Stomach (tissue), 19 donors: ENCODE measurements at places on chromosomes 7 and 10. TPM values are rescaled to one million over a fixed set of nuclear protein-coding genes. Genes with fewer than 3 reads are reported as not detected.

DNA sequence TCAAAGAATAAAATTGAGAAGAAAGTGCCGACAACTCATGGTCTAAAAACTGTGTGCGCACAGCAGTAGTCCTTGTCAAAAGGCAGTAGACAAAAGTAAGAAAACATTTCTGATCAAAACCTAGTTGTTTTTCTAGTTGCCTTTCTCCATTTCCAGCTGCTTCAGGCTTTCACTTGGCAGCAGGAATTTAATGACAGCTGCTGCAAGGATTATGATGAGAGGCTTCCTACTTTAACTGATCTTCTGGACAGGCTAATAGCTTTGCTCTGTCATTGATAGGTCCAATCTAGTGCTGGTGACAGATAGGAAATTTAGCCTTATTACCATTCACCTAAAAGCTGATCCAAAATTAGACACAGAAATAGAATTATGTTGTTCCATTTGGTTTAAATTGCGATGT is 110.7 kb upstream of the SEMA3C start:
- no peak for DNase-seq

DNA sequence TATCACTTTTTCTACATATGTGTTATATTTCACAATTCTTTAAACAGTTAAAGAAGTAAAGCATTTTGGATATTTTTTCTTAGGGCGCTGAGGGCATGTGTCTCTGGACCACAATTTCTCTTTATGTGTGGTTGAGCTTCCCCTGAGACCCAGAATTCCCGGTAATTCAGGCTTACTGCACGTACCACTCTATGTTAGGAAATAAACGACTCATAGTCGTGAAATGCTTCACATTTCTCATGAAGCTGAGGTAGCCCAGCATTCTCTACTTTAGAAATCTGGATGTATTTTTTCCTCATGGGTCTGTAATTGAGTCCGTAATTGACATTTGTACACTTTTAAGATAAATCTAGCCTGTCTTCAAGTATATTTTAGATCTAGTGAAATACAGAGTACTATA is 170.6 kb downstream of the FZD1 start:
- DNase-seq = no peak

DNA sequence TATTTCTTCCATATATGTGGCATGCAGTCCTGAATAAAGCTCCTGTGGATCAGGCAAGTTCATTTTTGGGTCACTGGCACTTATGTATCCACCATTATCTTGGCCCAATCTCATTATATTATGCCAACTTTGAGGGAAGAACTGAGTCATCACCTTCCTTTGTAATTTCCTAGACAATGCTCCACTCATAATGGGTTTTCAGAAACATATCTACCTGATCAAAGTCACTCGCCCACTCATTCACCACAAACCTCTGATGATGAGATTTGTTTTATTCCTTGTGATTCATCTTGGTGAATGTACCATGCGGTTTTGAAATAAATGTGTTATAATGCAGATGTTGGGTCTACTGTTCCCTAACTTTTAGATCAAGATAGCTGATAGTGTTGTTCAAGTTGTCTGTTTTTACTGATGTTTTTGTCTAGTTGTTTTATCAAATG is 525.8 kb downstream of the KIF20B start:
- DNase-seq = no peak

GRCh38 chr7:48502021-48502420 is 330.8 kb downstream of the ABCA13 start:
- DNase-seq = no peak

GNA12 gene
- total RNA-seq = 18.0 TPM

GRCh38 chr7:112715525-112715924 is 74.7 kb downstream of the TMEM168 start:
- no peak for DNase-seq

DEPP1 gene
- 72.9 TPM for total RNA-seq

FGL2 gene
- 179 TPM for total RNA-seq

DNA sequence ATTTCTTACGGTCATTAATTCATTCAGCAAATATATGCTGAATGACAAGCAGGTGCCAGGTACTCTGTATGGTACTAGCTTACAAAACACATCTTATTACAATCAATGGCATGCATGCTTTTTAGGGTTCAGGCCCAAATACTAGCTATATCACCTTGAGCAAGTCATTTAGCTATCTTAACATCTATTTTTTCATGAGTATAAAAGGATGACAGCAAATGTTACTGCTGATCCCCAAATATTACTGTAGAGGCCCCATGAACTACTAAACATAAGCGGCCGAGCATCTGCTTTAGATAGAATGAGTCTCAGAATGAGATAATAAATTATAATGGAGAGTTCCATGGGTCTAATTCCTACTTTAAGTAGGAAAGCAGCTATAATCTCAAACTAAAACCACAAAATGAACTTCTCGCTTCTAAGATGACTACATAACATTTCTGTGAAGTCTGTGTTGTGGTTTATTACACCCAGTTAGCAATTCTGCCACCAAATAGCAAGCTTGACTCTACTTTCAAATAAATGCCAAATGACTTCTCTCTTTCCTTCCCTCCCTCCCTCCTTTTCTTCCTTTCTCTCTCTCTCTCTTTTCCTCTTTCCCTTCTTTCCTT is 113.7 kb upstream of the LRRN3 start:
- no peak for DNase-seq

GRCh38 chr10:1410469-1411395 is 326.6 kb downstream of the ADARB2 start:
- no peak for DNase-seq

DNA sequence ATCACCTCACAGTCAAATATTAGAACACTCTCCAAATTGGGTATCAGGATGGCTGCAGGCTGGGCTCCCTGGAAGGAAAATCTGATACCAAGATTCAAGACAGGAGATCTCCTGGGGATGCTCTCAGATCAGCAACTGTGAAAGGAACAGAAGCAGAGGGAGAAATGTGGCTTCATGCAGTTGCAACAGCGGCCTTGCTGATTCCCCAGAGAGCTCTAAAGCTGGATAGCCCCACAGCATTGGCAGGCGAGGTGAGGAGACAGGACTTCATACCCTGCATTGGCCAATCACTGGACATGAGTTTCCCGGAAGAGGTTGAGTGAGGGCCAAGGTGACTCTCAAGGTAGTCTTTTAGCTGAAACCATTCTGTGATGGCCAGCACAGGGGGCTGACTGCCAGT is 190.6 kb downstream of the PTPN20 start:
- no peak for DNase-seq

GRCh38 chr10:6580279-6581029 is 378 bp upstream of the PRKCQ start:
- DNase-seq = peak; percentile 77

SPDYE2B gene
- not detected for total RNA-seq

DNA sequence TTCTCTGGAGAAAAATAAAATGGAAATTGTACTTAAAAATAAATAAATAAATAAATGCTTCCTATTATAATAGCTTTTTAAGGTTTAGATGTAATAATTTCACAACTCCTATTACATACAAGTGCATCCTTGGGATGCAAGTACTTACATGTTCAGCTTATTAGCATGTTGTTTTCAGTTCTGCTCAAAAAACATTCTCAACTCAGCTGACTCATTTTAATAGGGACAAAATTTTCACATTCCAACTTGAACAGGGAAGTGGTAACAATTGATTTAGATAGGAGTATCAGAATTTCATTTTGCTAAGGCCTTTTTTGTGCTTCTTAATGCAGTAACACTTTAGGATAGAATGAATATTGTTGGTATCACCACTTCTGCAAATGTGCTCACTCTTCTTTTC is 16.7 kb upstream of the PAPSS2 start:
- DNase-seq = no peak

GRCh38 chr7:85186083-85186520 is 754 bp downstream of the SEMA3D start:
- DNase-seq = peak; percentile 26

- DNase-seq = no peak
Measured at GRCh38 chr10:117137911-117138642, at the start of gene VAX1. Gene VAX1, minus strand, starts transcription at chr10:117138270. Its CDS starts 214 bp downstream, at chr10:117138056.

DNA sequence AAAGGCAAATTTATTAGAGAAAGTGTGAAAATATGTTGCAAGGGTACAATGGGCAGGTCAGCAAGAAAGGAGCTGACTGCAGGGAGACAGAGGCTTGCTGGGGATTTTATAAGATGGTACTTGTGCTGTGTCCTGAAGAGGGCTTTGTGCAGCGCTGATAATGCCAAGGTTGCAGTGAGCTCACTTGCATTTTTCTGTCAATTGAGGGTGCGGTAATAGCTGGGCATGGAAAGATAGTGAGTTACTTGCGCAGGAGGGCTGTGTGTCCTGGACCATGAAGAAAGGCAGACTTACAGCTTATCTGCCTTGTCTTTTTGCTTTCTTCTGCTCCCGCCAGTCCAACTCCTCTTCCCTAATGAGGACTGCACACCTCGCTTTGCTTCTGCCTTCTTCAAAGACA is 12.5 kb downstream of the CDC123 start:
- DNase-seq = no peak

LRGUK gene
- total RNA-seq = 1.5 TPM

DNA sequence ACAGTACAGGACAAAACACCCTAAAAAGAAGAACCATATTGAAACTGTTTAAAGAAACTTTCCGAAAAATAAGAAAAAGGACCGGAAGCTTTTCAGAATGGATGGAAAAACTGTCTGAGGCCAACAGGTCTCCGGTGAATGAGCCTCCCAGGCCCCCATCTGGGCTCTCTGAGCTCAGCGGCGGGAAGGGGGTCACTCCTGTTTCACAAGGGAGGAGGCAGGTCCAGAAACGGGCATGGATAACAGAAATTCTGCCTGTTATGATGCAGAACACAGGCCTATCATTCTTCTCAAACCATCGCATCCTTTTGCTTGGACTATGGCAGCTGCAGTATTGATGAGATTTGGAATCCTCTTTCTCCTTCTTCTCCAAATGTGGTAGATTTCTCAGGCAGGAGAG is 58.9 kb upstream of the SHH start:
- no peak for DNase-seq

- DNase-seq = peak; percentile 90
Measured at GRCh38 chr7:36312064-36312914, 77.4 kb upstream of the ANLN start.

ZNF804B gene
- total RNA-seq = not detected

OR9A2 gene
- not detected for total RNA-seq

DNA sequence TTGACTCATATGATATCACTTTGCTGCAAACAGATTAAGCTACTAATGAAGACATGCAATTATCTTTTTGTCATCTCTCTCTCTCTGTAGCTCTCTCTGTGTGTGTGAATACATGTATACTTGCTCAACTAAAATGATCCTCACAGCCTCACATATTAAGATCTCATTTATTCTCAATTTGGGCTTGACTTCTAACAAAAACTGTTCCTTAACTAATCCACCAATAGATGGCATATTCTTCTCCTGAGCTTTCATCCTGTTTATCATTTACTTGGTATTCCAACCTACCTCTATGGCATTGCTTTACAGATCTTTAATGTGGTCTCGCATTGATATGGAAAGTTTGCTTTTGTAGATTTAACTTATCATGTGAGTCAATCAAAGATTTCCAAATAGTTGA is 540.4 kb downstream of the CNTNAP2 start:
- DNase-seq = no peak

DNA sequence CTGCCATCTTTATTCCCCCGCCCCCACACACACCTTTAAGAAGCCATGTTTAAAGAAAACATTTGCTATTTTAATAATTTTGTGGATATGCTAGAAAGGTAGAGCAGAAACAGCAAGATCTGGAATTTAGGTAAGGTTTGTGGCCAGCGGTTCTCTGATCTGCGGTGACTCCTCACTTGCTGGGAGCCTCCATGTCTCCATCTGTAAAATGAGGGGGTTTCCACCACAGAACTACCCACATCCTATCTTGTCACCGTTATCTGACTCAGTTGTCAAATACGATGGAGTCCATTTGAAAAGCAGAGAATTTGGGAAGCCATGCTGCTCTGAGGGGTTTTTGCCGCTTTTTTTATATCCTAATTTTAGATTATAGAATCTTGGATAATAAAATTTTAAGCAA is 23.3 kb downstream of the MACC1 start:
- DNase-seq = no peak

LIPJ gene
- total RNA-seq = not detected

DNA sequence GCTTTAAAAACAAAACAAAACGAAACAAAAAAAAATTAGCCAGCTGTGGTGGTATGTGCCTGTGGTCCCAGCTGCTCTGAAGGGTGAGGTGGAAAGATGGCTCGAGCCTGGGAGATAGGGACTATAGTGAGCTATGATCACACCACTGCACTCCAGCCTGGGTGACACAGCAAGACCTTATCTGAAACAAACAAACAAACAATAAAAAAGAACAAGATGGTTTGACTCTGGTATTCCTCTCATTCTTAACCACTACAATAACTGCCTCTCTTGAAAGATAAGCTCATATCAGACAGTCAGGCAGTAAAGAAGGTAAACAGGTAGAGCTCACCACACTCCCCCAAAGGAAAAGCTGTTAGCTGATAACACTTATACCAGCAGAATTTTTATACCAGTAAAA is 14.1 kb upstream of the DUSP5 start:
- DNase-seq = no peak

DNA sequence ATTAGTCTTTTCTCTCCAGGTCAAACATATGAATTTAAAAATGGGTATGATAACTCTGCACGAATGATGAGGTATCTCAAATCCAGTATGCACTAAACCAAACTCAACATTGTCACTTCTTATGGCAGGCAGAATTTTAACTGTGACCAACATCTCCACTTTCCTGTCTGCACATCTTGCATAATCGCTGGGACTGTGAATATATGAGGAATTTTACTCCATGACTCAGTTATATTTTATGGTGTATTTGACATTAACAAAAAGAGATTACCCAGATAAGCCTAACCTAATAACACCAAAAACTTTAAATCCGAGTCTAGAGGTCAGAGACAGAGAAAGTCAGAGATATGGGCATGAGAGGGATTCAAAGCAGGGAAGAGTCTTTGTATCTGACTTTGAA is 454.5 kb upstream of the SEMA3D start:
- DNase-seq = no peak

DNA sequence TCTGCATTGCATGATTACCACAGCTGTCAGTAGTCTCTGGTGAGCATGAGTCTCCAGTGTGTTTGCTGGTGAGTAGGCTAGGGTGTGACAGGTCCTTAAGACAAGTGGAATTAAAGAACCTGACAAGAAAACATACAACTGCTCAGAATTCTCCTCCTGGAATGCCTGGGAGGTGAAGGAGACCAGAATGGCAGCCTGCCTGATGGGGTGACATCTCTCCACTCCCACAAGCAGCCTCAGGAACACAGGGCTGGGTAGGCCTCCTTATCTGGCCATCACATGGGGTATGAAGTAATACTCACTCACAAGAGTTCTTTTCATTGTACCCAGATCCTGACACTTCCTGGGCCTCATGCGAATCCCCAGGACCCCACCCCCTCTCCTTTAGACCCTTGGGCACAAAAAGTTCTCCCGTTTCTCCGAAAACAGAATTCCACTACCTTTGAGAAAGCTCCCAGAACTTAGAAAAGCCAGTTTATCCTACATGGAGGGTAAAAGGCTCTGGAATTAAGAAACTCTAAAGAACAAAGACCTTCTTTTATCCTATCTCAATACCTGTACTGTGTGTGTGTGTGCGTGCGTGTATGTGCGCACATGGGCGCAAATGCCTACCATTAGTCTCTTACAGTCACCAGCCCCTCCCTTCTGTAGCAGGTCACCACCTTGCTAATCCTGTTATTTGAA is 33.4 kb upstream of the C1GALT1 start:
- peak; percentile 82 for DNase-seq
